ENCODE measurements at places on chromosomes 7 and 10. TPM values are rescaled to one million over a fixed set of nuclear protein-coding genes. Genes with fewer than 3 reads are reported as not detected.
A peak's percentile ranks its signal among the peaks of the same experiment; 100 is the strongest.

DNA sequence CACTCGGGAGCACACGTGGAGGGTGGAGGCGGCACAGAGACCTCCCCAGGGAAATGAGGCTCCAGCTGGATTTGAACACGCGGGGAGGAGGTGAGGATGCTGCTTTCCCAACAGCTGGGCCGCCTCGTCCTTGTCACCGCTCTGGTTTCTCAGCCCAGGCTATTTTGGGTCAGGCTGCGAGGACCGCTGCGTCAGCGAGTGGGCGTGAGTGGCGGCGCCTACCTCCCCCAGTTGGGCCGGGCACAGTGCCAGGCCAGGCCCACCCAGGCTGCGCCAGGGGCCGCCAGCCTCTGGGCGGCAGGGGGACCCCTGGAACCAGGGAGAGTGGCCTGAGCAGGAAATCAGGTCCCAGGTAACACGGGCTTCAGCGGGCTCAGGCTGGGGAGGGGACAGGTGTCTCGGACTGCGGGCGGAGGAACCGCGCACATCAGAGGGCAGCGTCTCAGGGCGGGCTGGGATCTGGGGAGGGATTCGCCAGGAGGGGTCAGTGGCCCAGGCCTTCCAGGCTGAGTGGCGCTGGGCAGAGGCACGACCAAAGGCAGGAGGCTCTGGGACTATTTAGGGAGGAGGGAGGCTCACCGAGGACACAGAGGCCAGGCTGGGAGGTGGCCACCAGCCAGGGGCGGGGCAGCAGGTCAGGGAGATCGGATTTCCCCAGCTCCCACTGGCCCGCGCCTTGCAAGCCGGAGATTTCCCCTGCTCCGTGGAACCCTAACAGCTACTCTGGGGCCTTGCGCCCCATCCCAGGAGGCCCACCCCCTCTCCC, 125.2 kb upstream of the RET start:
- no peak for DNase-seq

- no peak for DNase-seq
Observed at GRCh38 chr7:13908667-13909397, 80.6 kb downstream of the ETV1 start.

DNA sequence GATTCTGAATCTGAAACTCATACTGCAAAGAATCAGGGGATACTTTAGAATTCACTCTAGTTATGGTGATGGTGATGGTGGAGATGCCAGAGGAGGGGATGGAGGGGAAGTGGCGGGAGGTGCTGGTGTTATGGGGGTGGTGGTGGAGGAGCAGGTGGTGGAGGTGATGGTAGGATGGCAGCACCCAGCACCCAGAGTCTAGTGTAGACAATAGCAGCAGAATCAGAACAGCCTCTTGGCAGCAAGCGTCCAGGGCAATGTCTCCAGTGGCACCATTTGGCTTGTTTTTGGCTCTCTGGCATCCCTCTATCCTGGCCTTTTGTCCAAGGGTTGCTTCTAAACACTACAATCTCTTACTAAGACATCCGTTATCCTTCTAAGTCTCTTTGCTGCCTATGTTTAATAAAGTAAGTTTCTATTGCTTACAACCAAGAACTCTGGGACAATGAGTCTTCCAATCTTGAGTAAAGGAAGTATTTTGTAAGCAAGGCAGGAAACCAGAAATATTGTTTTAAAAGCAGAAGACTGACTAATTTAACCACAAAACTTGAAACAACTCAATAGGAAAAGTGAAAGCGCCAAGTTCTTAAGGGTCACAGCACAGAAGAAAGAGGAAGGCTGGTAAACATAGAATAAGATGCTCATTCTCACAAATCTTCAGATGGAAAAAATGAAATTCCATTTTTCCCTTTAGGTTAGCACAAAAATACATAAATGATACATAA, 42.4 kb upstream of the GDF10 start:
- DNase-seq = no peak

GRCh38 chr7:101200504-101200861, 353 bp downstream of the MOGAT3 start:
- DNase-seq = no peak

DNA sequence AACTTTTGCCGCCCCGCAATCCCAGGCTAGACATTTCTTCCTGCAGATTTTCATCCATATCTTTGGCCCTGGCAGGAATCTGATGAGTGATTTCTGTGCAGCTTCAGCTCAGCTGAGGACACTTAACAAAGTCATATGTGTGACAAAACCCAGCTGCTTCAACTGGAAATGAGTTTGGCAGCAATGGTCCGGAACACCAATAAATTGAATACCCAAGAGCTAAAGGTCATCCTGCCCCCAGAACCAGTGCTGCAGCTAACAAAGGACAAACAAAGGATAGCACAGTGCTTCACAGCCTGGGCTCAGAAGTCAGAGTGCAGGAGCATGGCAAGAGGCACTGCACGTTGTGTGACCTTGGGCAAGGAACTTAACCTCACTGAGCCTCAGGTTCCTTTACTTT, 40.0 kb upstream of the TRIL start:
- DNase-seq = no peak

DNA sequence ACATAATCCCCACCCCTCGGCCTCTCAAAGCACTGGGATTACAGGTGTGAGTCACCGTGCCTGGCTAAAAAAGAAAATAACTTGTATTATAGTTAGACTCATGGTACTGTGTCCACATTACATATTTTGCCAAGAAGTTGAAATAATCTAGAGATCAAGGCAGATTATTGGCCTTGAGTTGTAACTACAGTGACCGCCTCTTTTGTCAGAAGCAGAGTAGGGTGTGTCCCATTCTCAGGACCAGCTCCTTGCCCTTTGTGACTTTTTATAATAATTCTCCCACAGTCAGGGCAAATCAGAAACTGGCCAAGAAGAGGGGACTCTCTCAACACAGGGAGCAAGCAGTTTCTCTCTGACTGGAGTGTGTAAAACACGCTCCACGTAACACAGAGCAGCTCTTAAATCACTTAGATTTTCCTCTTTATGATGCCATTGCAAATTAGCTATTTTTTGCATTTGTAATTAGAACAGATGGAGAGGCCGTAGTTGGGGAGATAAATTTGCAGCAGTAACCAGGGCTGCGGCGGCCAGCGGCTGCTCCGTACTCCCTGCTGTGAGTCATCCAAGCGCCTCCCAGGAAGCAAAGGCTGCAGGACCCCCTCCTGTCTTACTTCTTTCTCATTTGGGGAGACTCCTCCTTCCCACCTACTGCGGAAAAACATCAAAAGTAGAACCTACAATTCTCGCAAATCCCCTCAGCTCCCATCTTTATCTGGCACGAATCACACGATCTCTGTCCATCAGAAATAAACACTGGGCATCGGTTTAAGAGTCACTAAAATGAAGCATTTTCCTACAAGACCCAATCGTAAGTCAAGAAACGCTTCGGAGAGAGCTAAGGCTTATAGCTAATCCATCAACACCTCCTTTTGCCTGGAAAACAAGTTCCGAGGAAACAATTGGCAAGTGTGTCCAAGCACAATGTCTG, 32.1 kb upstream of the MSRB2 start:
- peak; percentile 78 for DNase-seq

GRCh38 chr7:117065571-117066150, 112.4 kb downstream of the ST7 start:
- no peak for DNase-seq

- DNase-seq = no peak
Observed at GRCh38 chr7:73995330-73995729, 32.6 kb upstream of the ELN start.

- peak; percentile 31 for DNase-seq
Observed at GRCh38 chr10:32938554-32939061, 19.4 kb downstream of the ITGB1 start.

DNA sequence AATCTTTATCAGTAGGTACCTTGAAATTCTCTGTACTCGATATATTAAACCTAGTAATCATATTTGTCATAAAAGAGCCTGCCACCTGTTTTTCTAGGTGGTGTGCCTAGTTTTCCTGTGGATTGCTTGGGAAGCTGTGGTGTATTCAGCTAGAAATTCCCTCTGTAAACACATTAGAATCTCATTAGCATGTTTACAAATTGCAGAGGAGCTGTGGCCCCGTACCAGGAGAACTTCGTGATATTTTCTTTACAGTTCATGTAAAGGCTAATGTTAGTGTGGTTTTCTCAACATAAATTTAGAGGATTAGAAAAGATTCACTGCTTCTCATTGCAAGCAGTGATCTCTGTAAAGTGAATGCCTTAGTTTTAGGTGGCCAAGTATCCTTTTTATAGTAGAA, 144.7 kb downstream of the CCSER2 start:
- DNase-seq = no peak

DNA sequence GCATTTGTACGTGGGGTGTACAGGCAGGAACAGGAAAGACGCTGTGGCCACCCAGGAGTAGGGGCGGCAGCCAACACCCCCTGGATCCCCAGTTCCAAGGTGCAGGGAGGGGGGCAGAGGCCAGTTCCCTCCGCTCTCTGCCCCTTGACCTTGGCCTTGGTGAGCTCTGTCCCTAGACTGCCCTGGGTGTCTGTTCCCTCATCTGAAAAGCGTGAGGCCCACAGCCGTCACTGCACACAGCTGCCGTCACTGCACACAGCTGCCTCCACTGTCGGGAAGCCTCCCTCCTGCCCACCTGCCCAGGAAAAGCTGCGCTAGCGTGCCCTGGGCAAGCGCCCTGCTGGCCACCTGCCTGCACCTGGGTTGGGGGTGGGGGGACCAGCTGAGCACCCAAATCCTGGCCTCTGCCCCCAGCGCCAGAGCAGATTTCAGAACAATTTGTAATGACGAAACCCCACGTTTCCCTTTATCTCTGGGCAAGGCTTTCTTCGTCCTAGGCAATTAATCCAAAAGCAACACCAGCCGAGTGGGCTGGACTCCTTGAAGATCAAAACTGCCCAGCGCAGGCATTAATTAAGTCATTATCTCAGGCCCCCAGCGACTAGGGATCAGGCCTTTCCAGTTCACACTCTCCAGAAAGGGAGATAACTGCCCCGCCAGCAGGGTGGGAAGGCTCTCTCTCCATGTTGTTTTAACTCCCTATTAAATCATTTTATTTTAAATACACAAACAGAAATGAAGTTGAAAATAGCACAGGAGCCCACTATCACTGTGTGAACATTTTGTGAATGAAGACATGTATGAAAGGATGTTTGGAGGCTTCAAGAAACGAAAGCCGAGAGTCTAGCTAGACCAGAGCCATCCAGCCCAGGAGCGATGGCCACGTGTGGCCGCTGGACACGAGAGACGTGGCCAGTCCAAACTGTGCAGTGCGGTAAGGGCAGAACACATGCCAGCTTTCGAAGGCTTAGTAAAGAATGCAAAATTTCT, 4.0 kb upstream of the PDGFA start:
- DNase-seq = peak; percentile 67

GIMAP2 gene
- 18.9 TPM for total RNA-seq

NPSR1 gene
- not detected for total RNA-seq

ZNF425 gene
- total RNA-seq = 3.1 TPM

EMX2 gene
- total RNA-seq = not detected

HABP2 gene
- total RNA-seq = not detected

PYROXD2 gene
- total RNA-seq = 17.4 TPM

AKR1C8 gene
- 0.54 TPM for total RNA-seq

Measured in upper lobe of left lung (tissue), 6 donors.